Stimulated activated CD4-positive, alpha-beta T cell treated with anti-CD3 and anti-CD28 coated beads, Interleukin-2, amount 100 ng/mL, for 24 hours (primary cell): ENCODE measurements at places on chromosomes 1 and 21.

DNA sequence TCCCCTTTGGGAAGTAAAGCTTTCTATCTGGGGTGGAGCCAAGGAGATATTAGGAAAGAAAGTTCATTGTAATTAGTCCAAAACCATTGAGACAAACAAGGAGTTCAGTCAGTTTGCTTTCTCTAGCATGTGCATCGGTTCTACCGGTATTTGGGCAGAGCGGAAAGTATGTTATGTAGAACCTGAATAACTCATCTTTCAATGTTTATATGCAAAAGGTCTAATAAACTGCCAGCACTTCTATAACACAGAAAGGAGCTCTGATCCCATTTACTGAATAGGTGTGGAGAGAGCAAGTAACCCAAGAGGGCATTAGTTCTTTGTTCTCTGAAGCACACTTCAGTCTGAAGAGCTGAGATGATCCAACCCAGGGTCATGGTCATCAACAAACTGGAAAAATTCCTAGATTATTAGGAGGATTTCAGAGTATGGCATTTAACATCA is 3.5 kb downstream of the TGFB2 start:
- DNase-seq = no peak

DNA sequence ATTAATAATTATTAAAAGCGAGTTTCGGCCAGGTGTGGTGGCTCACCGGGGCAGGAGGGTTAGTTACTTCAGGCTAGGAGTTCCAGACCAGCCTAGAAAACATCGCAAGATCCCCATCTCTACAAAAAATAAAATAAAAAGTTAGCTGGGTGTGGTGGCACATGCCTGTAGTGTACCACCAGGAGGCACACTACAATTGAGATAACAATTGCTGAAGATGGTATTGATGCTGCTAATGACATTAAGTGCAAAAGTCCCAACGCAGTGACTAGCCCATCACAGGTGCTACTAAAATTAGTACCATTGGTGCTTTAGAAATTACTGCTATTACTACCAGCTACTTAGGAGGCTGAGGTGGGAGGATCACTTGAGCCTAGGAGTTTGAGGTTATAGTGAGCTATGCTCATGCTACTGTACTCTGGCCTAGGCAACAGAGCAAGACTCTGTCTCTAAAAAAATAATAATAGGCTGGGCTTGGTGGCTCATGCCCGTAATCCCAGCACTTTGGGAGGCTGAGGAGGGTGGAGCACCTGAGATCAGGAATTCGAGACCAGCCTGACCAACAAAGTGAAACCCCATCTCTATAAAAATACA is 156.6 kb downstream of the GREM2 start:
- no peak for DNase-seq

DNA sequence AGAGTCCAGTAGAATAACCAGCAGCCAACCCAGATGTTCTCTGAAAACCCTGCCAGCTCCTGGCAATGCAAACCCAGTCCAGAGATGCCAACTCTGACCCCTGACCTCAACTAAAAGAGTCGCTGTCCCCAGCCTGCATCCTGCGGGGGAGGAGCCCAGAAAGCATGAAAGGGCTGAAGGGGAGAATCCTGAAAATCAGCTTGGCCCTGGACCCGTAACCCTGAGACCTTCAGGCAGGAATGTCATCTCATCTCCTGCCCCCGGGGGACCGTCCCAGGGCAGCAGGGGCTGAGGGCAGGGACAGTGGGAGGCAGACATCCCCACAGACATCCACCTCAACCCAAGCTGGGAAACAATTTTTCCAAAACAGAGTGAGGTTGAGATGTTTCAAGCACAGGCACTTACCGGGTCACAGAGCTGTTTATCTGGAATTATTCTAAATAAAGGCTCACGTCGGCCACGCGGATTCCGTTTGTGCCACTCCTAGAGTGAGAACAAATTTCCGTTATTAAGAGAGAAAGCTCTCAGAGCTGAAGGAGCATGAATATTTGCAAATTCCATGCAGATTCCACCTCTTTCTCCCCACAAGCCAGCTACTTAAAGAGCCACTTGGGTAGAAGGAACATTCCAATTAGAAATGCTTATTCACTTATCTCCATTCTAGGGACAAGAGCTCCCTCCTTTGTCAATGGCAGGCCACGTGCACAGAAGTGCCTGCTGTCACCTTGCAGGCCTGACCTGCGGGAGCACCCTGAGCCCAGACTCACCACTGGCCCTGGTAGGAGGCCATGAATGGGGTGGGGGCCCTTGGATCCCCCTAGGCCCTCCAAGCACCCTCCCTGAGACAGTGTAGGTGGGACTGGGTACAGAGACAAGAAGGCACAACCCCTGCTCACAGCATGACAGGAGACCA is 240.1 kb downstream of the NPHP4 start:
- DNase-seq = no peak

DNA sequence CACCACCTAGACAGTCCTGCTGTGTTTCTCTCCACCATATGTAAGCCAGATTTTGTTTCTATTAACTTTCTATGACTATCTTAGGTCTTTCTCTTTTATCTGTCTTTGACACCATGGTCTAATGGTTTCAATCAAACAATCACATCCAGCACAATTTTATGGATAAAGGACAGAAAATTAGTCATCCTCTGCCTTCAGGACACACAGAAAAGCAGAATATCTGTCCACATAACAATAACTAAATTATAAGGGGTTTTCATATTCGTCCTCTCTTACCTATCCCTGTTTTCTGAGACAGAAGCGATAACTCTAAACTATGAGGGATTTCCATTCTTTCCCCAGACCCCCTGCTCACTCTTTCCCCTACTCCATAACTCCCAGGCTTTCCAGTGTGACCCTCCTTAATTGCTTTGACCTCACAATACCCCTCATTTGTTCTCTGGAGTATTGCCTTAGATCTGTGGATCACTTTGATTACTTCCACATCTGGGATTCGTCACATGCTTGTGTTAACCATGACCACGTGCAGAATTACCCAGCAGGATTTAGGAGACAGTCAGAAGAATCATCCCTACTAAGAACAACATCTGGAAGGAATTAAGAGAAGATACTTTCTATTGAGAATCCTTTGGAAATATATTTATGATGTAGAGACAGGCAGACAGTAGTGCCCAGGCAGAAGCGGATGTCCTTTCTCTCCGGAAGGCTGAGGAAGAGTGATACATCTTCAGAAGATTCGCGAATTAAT is 108.2 kb upstream of the GREM2 start:
- no peak for DNase-seq

GRCh38 chr1:56617141-56617540 is 28.0 kb upstream of the PRKAA2 start:
- no peak for DNase-seq

DNA sequence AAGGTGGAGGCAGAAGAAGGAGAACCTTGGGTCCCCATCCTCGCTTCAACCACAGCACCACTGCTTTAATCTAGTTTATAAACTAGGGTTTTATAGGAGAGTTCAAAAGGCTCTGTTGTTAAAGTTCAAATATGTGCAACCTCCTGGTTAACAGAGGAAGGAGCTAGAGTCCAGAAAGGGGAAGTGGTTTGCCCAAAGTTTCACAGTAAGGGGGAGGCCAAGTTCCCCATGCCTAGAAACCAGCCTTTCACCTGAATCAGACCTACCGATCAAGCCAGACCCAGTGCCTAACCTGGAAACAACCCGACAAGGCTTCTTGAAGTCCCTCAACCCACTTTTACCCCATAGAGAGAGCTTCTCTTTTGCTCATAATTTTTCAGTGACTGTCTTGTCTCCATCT is 106.5 kb downstream of the PLPP3 start:
- DNase-seq = no peak

- DNase-seq = no peak
Measured at GRCh38 chr1:94676686-94677085, 135.1 kb upstream of the F3 start.

DNA sequence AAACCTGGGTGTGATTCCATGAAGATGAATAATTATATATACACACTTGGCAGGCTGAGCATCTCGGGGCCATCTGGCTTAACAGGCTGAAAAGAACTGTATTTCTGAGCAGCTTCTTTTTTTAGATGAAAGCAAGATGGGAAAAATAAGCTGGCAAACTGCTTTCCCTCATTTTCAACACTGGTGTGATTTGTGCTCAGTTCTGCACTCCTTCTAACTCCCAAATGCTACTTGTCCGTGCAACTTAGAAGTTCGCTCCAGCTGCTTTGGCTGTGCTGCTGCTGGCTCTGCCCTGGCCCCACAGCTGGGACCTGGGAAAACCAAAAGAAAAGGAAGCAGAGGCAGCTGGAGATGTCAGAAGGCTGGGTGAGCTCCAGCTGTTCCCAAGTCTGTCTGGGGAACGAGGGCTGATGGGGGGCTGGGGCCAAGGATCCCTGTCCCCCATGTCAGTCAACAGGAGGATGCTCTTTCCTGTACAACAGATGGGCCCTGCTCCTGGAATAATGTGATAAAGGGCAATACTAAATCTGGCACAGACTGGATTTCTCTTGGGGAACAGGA is 44.9 kb downstream of the PAFAH2 start:
- DNase-seq = no peak

DNA sequence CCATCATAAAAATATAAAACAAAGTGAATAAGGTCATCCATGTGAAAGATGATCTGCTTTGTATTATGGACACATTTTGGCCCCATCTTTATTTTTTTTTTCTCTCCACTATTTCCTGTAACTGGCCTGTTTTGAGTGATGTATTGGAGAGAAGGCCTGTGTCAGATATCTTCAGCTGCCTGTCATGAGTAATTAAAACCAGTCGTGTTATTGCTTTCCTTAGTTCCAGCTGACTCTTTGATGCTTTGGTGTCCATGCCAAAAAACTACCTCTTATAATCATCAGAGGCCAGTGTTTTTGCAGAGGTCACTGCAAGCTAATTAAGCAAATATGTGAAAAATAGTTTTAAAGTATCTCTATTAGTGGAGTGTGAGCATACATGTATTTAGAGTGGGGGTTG is 29.7 kb downstream of the NTMT2 start:
- no peak for DNase-seq

DNA sequence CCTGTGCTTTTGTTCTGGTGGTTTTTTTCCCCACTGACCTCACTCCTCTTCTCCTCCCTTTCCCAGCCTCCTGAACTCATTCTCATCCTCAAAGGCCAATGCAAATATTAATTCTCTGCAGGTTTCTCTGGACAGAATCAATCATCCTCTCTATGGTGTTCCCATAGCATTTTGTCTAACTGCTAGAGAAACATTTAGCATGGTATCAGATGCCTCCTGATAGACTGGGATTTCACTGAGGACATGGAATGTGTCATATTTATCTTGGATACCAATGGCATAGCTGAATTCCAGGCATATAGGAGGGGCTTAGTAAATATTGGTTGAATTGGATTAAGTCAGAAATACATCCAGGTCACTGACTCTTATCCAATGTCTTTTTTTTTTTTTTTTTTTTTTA is 46.1 kb upstream of the SRP9 start:
- DNase-seq = no peak

DNA sequence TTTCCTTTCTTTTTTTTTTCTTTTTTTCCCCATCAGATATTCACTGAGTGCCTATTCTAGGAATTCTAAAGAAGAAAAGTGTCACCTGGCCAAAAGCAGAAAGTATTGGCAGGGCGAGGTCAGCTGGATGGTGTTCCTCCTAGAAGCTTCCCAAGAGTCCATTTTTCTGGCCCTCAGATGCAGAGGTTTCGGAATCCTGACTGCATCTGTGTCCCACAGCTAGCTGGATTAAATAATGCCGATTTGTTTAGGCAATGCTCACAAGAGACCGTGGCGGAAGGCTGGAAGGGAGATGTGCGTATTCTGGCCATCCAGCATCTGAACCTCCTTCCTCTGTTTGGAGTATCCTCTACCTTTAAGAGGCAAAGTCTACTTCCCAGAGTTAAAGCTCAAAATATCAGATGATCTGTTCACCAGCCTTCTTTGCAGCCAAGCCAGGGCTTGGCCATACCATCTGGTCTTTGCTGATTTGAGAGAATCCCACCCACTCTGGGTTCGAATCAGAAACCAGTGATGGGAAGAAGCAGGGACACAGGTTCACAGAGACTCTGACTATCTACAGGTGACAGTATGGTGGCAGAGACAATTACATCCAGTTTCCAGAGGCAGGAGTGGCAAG is 5.4 kb upstream of the TENT5C start:
- DNase-seq = no peak

- DNase-seq = no peak
Measured at GRCh38 chr1:160030657-160031364, 979 bp downstream of the PIGM start.
